ENCODE measurements at places on chromosomes 1 and 21. TPM values are rescaled to one million over a fixed set of nuclear protein-coding genes. Genes with fewer than 3 reads are reported as not detected.

The CELA3A gene
- total RNA-seq = not detected

The SGIP1 gene
- total RNA-seq = 1.1 TPM

The CFAP107 gene
- not detected for total RNA-seq

The CNTN2 gene
- total RNA-seq = 0.02 TPM

The ATP1A2 gene
- not detected for total RNA-seq

The DUSP23 gene
- 11.0 TPM for total RNA-seq

The PRKAA2 gene
- 2.2 TPM for total RNA-seq

The HJV gene
- total RNA-seq = not detected

The CADM3 gene
- 10.1 TPM for total RNA-seq

The OR14K1 gene
- not detected for total RNA-seq

The FAM72A gene
- 4.5 TPM for total RNA-seq

The REN gene
- not detected for total RNA-seq

The HSD3B1 gene
- total RNA-seq = not detected

The PRRX1 gene
- 0.10 TPM for total RNA-seq

The DPYD gene
- total RNA-seq = 14.8 TPM

The ADCY10 gene
- not detected for total RNA-seq

The PHLDA3 gene
- 24.1 TPM for total RNA-seq

The CLIC6 gene
- total RNA-seq = not detected

The NBPF6 gene
- not detected for total RNA-seq

The OLFM3 gene
- total RNA-seq = 1.2 TPM

The KRTAP10-8 gene
- total RNA-seq = not detected

The MFAP2 gene
- 15.8 TPM for total RNA-seq

The FLG2 gene
- not detected for total RNA-seq

The PAQR7 gene
- total RNA-seq = 3.2 TPM

The ANGPTL3 gene
- not detected for total RNA-seq

The C8B gene
- total RNA-seq = not detected

The PADI4 gene
- total RNA-seq = 0.27 TPM

The PEA15 gene
- 50.7 TPM for total RNA-seq

The RIT1 gene
- total RNA-seq = 45.8 TPM

The TEDDM1 gene
- total RNA-seq = not detected

The GBP7 gene
- not detected for total RNA-seq

The LORICRIN gene
- total RNA-seq = not detected

The CRYAA gene
- not detected for total RNA-seq

The PDZK1 gene
- not detected for total RNA-seq

The TUFT1 gene
- 4.1 TPM for total RNA-seq

The HUNK gene
- total RNA-seq = 1.5 TPM

The IQCC gene
- 2.6 TPM for total RNA-seq

The IL23R gene
- not detected for total RNA-seq

The ELAPOR1 gene
- 1.1 TPM for total RNA-seq

The FCRL1 gene
- total RNA-seq = not detected

The DCAF6 gene
- total RNA-seq = 17.7 TPM

The PPIAL4G gene
- not detected for total RNA-seq

The KIF14 gene
- total RNA-seq = 13.5 TPM

The COX20 gene
- 58.4 TPM for total RNA-seq
